ENCODE measurements at places on chromosomes 13 and 19.
A peak's percentile ranks its signal among the peaks of the same experiment; 100 is the strongest.

DNA sequence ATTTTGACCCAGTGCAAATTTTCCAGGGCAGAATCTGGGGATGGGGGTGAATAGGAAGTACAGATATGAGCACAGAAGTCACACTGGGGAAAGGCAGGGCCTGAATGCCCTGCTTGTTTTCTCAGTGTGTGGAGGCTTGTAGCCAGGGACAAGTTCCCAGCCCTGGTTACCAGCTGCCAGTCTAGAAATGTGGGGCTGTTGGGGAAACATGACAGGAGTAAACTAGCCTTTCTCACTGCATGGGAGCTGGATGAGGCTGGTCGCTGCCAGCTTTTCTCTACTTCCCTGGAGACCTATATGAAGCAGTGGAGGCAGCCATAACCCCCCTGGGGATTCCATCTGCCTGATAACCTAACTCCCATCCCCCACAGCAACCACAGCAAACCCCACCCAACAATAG is 2267.7 kb downstream of the PCDH9 start:
- DNase-seq = no peak

- no peak for DNase-seq
Observed at GRCh38 chr19:29497241-29497640, 28.6 kb upstream of the VSTM2B start.

- no peak for DNase-seq
Observed at GRCh38 chr19:31976775-31977536, 368.5 kb upstream of the ZNF507 start.

DNA sequence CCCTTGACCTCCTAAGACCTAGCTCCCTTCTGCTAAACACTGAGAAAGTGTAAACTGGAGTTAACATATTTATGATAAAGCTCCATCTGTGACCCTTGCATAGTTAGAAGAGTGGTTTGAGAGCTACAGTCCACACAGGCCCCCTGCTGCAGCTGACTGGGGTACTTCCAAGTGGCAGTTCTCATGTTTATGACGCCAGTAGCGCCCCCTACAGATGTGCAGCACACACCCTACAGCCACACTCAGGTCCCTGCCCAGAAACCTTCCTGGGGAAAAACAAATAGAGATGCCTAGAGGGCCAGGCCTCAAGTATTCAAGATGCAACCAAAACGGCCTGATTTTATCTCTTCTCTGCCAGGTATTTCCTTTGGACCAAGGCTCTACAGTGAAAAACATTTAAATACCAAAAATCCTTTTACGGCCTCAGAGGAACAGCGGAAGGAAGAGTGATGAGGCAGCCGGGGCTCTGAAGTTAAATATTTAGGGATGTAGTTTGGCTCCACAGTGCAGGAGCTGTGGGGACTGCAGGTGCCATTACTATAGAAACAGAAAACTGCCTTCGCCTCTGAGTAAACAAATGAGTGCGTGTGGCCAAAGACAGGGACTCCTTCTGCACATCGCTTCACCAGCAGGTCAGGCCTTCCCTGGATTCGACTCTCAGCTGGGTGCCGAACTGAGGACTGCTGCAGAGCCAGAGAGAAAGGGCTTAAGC is 553.1 kb downstream of the EFNB2 start:
- DNase-seq = no peak

- peak; percentile 61 for DNase-seq
Observed at GRCh38 chr13:20492641-20493040, 33.0 kb downstream of the CRYL1 start.

- no peak for DNase-seq
Observed at GRCh38 chr13:42981317-42981716, 10.7 kb downstream of the EPSTI1 start.

DNA sequence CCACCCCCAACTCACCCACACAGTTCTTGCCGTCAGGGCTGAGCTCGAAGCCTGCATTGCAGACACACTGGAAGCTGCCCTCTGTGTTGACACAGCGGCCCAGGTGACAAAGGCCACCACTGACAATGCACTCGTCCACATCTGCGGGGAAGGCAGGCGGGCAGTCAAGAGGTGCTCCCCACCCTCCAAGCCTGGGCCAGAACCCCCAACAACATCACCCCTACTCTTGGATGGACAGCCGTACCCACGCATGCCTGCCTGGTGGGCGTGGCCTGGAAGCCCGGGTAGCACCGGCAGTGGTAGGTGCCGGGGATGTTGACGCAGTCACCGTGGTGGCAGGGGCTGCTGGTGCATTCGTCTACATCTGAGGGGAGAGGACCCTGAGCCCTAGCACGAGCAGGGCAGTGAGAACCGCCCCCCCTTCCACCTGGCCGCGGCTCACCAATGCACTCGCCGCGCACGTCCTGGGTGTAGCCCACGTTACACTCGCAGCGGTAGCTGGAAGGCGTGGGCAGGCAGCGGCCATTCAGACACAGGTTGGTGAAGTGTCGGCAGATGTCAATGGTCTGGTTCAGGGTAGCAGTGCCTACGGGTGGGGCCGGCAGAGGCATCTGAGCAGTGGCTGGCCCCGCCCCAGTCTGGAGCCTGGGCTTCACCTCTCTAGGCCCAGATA is 13.3 kb downstream of the FBN3 start:
- DNase-seq = no peak

DNA sequence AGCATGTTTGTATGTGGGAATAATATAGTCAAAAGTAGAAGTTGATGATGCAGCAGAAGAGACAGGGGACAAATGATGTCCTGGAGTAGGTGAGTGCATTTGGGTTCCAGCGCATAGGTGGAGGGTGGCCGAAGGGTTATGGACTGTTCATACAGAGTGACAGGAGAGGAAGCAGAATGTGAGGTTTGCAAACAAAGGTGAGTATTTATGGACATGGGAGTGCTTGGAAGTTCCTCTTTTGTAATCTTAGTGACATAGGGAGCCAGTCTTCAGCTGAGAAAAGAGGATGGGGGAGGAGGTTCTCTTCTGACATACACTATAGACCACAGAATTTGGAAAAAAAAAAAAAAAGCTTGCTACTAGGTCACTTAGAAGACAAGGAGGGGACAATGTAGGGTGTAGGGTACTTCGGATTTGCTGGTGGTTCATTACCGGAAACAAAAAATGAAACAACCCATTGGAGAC is 331.6 kb downstream of the DLEU7 start:
- DNase-seq = no peak

DNA sequence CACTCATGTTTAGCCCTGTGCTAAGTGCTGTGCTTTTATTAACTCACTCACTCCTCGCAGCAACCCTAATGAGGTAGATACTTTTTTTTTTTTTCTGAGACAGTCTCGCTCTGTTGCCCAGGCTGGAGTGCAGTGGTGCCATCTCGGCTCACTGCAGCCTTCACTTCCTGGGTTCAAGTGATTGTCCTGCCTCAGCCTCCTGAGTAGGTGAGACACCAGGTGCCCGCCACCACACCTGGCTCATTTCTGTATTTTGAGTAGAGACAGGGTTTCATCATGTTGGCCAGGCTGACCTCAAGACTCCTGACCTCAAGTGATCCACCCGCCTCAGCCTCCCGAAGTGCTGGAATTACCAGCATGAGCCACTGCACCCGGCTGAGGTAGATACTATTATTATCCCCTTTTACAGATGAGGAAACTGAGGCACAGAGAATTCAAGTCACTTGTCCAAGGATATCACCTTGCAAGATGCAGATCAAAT is 2.5 kb downstream of the ITPKC start:
- no peak for DNase-seq

GRCh38 chr13:78602561-78603239 is 652 bp downstream of the POU4F1 start:
- DNase-seq = peak; percentile 34

GRCh38 chr13:27921421-27921960 is 1.7 kb downstream of the PDX1 start:
- DNase-seq = peak; percentile 57

DNA sequence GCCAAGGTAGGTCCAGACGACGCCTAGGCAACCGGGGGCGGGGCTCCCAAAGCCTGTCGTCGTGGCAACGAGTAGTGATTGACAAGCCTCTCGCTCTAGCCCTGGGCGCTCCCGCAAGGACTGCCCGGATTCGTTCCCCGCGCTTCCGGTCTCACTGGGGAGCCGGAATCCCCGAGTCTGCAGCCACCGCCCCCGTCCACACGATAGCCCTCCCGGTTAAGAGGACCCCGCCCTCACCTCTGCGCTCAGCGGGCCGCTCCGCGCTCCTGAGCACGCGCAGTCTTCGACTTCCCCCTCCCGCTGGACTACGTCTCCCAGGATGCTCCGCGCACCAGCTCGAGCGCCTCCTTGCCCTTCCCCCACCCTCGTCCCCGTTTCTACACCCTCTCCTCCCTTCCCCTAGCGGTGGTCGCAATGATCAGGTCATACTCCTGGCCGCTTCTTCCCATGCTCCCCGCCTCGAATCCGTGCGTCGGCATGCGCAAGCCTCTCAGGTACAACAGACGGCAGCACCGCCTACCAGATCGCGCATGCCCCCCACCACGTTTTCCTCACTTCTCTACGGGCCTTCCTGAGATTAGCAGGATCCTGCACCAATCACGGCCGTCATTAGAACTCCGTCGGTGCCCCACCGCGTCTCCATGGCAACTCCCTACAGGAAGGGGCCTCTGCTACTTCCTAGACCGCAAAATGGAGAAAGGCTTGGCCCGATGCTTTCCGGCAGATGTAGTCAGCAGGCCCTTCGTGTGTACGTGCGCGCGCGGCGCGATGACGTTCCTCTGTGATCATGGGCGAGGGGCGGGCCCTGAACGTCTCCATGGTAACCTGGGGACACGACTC is at the start of gene MZF1:
TSS of gene MZF1 (minus strand) at position 518 of the 840 bp plus-strand sequence. CDS start 1,946 bp downstream, outside the sequence.
- peak; percentile 100 for DNase-seq

- DNase-seq = no peak
Observed at GRCh38 chr13:77579959-77580358, 44.5 kb downstream of the SCEL start.

GRCh38 chr19:46186101-46186716 is 38.2 kb downstream of the IGFL2 start:
- DNase-seq = no peak

- DNase-seq = no peak
Observed at GRCh38 chr19:51025809-51026553, 435 bp downstream of the KLK11 start.

DNA sequence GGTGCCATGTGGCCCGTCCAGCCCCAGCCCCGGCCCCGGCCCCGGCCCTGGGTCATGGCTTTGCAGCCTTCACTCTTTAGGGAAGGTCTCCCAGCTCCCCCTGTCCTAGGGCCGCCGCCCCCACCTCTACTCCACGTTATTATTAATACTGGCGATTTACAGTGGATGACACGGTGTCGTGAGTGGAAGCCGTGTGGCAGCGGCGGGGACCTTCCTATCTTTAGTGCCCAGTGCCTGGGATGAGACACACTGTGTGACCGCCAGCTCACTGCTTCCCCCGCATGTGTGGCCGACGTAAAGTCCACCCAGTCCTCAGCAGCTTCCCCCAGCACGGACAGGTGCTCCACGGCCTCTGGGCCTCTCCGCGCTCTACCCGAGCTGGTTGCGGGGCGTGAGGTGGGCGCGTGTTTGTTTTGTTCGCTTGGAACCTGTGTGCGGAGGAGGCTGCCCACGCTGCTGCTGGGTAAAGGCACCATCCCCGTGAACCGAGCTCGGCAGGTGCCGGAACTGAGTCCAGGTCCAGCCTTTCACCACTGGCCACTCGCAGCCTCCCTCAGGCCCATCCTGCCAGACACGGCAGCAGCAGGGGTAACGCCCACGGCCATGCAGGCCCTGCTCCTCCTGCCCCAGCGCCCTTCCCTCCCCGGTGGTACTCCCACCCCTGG is 70.9 kb upstream of the MCF2L start:
- no peak for DNase-seq

- no peak for DNase-seq
Observed at GRCh38 chr13:74771964-74772363, 637.8 kb upstream of the KLF12 start.

DNA sequence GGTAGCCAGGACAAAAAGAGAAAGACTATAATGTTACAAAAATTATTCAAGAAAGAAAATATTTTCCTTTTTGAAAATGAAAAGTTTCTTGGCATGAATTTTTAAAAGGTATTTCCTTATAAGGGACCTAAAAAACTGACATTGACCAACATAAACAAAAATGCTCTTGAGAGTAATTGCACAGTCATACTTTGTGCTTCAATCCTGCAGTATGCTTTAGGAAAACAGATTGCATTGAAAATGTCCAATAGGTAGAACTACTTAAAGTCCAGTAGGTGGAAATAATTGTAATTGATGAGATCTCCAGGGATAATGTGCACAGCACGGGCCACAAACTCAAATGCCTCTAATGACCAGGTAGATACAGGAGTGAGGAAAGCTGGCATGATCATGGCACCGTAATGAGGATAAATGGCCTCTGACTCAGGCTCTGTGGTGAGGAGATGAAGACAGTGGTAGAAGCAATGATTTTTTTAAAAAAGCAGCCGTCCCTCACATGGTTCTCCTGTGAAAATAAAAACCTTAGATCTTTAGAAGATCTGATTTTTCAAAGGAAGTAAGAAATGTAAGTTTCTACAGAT is 278.0 kb downstream of the ITGBL1 start:
- DNase-seq = no peak

DNA sequence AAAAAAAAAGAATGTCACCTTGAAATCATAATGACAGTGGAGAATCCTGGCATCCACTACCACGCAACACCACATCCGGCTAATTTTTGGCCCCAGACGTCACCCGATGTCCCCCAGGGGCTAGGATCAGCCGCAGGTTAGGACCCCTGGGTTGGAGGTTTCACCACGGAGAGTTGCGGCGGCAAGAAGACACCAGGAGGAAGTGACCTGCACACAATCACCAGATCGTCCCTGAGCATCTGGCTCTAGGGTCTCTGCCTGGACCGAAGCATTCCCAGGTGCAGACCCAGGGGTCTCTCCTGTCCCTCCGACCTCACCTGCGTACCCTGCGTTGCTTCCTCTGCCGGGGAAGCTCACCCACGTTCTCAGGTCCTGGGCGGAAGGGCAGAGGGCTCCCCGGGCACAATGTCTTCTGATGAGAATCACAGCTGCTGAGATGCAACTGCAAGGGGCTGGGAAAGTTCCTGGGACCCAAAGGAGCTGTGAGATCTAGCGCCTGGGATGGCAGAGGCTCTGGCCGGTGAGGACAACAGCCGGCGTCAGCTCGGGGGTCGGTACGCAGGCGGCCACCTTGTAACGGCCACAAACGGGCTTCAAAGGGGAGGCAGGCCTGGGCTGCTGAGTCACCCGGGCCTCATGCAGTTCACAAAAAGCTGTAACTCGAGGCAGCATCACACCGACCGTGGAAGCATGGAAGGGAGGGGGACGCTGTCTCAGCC is 111.2 kb downstream of the GADD45B start:
- no peak for DNase-seq

DNA sequence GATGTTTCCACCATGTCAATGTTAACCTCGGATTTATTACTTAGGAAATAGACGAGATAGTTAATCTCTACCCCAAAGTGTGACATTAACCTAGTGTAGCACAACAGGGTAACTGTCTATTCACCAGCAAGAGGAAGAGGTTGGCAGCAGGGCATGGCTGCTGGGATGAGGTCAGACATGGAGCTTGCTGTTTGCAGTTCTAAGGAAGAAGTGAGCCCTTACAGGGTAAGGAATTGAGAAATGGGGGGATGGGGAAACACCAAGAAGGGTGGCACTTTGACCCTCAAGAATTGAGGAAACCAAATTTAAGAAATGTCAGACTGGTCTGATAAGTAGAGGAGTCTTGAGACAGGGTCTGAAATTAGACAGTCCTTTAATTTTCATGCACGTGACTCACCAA is 62.4 kb downstream of the MBD3L2B start:
- no peak for DNase-seq

- no peak for DNase-seq
Observed at GRCh38 chr19:28067882-28068281, 1145.1 kb downstream of the UQCRFS1 start.

Data from activated CD8-positive, alpha-beta T cell treated with anti-CD3 and anti-CD28 coated beads for 36 hours (primary cell).